ENCODE measurements at places on chromosomes 1 and 21. TPM values are rescaled to one million over a fixed set of nuclear protein-coding genes. Genes with fewer than 3 reads are reported as not detected.

The GJA8 gene
- total RNA-seq: not detected

The ZSWIM5 gene
- 0.39 TPM for total RNA-seq

The ERI3 gene
- total RNA-seq: 52.1 TPM

The RNF186 gene
- not detected for total RNA-seq

The ZNF648 gene
- total RNA-seq: not detected

The SWT1 gene
- total RNA-seq: 4.3 TPM

The ZC3H11A gene
- total RNA-seq: 62.3 TPM

The VAMP3 gene
- total RNA-seq: 104 TPM

The S100A14 gene
- not detected for total RNA-seq
